ENCODE measurements at places on chromosomes 6 and 20. TPM values are rescaled to one million over a fixed set of nuclear protein-coding genes. Genes with fewer than 3 reads are reported as not detected.

GRCh38 chr6:95805699-95806098, 210.1 kb upstream of the FUT9 start:
- DNase-seq: no peak

GRCh38 chr6:37624606-37625574, 72.8 kb downstream of the MDGA1 start:
- DNase-seq: no peak

GRCh38 chr20:52572687-52573086, 381.1 kb upstream of the ZFP64 start:
- DNase-seq: no peak

GRCh38 chr6:27517928-27518787, 45.3 kb upstream of the ZNF184 start:
- DNase-seq: no peak

DNA sequence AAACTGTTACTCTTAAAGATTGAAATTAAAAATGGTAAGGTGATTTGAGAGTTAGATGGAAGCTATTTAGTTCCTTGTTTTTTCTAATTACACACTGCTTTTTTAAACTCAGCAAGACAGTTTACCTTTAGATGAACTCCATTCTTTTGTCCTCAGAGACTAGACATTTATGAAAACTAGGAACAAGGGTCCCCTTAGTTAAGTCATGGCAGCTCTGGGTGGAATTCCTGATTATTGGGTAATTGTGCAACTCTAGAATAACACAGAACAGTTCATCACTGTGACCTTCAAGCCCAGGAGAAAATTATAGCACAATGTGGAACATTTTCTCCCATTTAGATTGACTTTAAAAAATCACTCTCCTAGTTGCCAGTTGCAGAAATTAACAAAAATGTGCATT, 251.7 kb downstream of the NKAIN2 start:
- DNase-seq: no peak

DNA sequence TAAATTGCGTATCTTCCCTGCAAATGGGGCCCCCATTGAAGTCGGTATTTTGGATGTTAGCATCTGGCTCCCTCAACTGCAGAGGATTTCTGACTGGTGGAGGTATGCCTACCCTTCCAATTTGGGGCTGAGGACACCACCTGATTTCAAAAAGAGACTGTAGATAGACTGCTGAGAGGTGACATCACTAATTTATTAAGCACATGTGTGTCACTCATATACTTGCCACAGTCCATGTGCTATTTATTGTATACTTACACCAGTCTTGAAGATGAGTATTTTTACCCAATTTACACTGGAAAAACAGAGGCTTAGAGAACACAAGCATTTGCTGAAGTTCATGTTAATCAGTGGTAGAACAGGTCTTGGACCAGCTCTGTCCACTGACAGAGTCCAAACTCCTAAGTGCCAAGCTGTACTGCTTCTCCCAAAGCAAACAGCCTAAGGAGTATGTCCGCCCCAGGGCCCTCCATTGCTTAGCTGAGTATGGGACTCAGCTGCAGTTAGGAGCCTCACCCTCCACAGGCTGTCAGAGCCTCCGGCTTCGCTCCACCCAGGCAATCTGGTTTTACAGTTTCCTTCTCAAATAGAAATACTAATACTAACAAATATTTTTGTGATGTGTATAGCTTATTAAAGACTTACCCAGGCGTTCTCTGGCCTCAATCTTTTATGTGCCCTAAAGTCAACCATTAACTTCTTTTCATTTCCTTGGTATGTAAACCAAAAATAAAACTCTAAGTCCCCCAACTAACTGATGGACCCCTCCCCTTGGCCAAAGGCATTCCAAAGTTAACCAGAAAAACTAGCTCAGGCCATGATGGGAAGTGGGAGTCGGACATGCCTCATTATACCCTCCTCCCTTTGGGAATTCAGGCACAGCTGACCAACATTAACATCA, 17.5 kb downstream of the RIN2 start:
- no peak for DNase-seq

UBE2C gene
- 173 TPM for total RNA-seq

LY6G6C gene
- total RNA-seq: 0.23 TPM

MCHR2 gene
- total RNA-seq: not detected

All from Panc1 (cell line).